ENCODE measurements at places on chromosomes 6 and 20.

- no peak for DNase-seq
These were observed 1.7 kb downstream of the NUDT3 start for GRCh38 chr6:34390531-34391472.

GRCh38 chr6:152680151-152680550 is 17.5 kb upstream of the MYCT1 start:
- DNase-seq = no peak

DNA sequence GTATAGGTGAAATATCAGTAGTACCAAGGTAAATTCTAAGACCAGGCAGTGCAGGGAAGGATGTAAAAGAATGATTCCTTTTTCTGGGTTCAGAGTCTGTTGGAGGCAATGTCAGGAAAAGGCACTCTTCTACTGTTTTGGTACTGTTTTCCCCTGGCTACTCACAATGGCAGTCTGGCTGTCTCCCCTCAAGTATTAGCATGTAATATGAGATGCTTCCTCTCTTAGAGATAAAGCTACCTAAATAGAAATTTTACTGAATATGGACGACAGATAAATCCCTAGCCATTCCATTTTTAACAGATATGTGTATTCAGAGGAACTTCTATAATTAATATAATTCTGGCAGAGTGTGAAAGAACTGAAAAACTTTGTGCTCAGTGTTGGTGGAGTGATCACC is 3.5 kb downstream of the RNF8 start:
- DNase-seq = no peak

- DNase-seq = no peak
These were observed 231.6 kb downstream of the TFAP2B start for GRCh38 chr6:51049983-51050877.

GRCh38 chr6:168937054-168937453 is 316.6 kb downstream of the THBS2 start:
- no peak for DNase-seq

DNA sequence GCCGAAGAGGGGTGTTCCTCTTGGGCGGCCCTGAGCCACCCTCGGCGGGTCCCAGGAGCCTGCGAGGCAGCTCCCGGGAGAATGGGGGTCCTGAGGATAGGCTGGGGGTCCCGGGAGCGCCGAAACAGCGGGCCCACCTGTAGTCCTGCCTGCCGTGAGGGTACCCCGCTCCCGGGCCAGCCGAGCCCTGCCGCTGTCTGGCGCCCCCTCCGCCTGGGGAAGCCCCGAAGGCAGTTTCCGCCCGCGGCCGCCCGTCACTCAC is 280 bp downstream of the SPATA2 start:
- peak; percentile 24 for DNase-seq

- no peak for DNase-seq
These were observed 1004.9 kb upstream of the ADGRB3 start for GRCh38 chr6:67630146-67630545.

GRCh38 chr6:161830866-161831616 is 557.2 kb upstream of the AGPAT4 start:
- no peak for DNase-seq

DNA sequence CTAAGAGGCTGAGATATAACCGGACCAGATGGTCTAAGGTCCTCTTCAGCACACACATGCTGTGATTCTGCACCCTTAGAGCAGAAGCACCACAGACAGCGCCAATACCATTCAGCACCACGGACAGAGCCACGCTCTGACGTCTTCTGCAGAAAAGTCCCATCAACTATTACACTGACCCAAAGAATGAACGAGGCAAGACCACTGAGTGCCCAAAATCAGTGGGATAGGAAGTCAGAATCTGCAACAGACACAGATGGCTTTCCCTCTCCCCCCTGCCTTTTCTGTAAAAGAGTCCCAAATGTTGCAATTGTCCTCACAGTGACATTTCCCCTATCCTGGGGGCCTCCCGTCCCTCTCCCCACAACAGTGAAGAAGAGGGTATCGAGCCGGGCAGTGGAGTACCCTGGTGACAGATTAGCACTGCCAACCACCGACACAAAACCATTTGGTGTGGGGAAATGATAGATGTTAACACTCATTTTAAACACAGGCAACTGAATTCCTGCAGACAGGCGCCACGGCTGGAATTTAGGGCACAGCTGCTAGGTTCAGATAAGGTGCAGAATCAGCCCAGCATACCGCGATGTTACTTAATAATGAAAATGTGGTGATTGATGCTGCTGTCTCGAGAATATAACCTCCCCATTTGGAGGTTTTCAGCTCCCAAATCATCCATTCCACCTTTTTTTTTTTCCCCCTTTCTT is 66.6 kb upstream of the CTNNBL1 start:
- DNase-seq = peak; percentile 19

DNA sequence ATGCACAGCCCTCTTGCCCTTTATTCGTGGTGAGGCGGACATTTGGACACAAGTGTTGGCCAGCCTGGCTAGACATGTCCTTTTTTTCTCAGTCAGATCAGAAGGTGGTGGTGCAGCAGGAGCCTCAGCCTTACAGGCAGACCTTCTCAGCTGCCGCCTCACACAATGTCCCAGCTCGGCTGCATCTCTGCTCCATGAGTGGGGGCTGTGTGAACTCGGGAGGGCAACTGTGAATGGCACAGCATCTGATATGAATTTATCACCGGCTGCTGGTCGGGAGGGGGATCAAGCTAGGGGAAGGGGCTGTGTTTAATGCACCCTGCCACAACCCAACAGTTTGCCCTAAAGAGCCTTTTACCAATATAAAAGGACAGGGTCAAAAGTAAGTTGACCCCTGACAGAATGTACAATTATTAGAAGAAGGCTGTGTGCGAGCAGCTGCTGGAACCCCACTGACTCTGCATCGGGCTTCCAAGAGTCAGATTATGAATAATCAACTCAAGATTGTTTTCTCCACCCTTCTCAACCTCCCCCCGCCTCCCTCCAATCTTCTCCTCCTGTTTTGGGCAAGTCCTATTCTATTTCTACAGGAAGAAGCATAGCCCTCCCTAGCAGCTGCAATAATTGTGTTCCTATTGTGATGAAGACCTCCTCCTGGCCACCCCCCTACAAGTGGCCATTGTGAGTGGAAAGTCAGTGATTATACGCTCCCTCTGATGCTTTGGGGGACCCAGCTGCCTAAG is 245.2 kb downstream of the PKHD1 start:
- no peak for DNase-seq

DNA sequence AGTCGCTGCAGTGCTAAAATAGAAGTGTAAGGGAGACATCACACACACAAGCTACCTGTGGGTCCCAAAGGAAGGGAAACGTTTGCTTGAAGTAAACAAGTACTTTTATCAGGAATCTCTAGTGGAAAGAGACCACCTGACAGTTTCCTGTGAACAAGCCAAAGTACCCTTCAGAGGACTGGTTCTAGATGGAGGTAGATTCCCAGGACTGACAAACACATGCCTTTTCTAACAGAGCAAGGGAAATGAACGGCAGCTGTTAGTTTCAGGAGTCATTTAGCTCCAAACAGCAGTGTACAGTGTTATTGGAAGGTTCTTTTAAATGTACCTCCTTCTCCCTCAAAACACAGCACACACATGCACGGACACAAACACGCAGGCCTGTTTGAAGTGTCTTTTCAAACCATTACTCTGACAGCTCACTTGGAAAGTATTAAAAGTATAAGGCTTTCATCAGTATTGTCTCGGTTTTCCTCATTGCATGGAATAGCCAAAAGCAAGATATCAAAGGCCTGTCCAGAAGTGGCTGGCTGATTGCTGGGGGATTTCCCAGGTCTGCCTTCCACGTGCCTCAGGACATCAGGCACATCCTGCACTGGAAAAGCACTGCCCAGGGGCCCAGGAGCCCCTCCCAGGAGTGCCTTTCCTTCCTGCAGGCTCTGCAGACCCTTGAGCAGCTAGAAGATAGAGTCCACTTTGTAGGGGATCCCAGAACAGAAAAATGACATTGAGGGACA is 393.2 kb upstream of the SOX4 start:
- DNase-seq = no peak

DNA sequence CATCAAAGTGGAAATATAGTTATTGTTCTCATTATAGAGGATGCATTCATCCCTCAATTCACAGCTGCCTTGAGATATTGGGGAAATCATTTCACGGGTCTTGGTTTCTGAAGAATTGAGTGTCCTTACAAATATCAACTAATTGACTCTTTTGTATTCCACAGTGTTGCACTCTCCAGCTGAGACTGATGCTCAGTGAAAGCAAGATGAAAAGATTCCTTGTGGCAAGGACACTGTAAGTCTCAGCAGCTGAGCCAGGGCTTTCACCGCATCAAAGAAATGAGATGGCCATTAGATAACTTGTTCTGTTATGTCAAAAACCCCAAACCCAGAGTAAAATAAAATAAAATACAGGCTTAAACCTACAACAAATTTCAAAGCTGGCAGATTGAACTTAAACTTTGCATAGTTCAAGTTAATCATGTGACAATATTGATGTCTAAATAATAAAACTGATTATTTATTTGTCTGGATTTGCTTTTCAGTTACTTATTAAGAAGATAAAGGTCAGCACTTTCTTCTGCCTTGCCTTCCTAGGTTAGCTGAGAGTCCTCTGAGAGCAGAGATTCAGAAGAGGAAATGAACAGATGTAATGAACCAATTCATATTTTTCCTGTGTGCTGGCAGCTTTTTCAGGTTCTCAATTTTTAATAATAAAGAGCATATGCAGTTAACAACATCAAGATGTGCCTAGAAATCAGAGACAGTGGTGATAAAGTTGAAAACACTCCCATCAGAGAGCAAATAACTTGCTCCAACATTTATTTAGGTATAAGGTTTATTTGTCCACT is 82.4 kb upstream of the SMLR1 start:
- no peak for DNase-seq

GRCh38 chr6:83431545-83432155 is 799 bp upstream of the ME1 start:
- DNase-seq = no peak

GRCh38 chr6:86118271-86118670 is 475.6 kb upstream of the SYNCRIP start:
- no peak for DNase-seq

DNA sequence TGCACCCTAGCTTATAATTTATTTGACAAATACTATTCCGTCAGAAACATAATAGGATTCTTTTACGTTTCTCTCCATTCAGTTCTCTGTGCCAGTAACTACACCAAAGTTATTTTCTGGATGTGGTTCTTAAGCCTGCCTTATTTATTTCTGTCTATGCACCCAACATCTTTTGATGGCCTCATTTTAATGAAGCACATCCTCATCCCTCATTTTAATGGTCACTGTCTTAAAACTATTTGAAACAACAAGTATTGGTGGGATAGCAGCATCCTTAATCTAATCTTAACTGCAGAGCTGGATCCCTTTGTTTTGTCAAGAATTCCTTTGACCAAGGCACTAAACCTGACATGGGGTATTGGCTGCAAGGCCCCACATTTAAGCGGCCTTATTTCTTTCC is 11.0 kb downstream of the FAM135A start:
- no peak for DNase-seq

DNA sequence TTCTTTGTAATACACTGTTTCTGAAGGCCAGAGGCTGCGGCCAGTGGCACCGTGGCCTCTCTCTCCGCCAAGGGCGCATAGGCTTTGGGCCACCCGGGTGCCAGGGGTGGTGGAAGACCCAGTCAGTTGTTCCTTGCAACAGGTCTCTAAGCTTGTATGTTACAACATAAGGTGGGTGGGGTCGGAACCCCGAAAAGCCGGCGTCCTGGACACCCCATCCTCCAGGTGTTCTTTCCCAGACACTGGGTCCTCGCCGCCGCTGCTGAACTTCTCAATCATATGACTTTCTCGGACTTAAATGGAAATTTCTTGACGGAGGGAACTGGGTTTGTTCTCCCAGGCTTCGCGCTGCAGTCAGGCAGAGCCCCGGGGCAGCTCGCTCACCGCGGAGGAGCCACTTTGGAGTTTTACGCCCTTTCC is 983 bp upstream of the KCNQ5 start:
- no peak for DNase-seq

- no peak for DNase-seq
These were observed 26.3 kb downstream of the HECA start for GRCh38 chr6:139161169-139161568.

DNA sequence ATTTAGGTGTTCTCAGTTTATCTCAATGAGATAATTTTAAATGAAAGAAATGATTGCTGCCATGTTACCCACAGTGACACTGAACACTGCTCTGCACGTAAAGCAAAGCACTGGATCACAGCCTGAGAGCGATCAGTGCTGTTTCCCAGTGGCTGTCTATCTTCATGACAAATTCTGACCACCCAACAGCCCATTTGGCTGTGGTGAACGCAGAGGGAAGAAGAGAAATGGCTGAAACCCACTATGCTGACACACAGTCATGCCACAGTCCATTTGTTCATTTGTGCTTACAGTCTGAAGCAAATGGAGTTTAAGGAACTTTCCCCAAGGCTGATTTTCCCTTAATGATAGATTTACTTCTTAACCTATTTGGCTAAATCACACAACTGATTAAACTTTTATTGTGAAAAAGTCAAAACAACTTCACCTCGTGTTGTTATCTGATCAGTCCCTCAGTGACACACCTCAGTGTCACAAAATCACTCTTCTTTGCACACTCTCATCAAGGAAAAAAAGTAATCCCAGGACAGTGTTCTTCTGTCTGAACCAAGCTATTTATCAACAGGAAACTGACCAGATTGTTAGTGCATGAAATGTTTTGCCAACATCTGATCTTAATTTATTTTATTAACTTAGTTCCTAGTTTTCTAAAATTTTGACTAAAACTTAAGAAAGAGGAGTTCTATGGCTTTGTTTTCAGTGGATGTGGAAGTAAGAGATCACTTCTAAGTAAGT is 225.1 kb downstream of the TBX18 start:
- no peak for DNase-seq

- DNase-seq = no peak
These were observed 167.9 kb downstream of the HAO1 start for GRCh38 chr20:7772371-7772770.

DNA sequence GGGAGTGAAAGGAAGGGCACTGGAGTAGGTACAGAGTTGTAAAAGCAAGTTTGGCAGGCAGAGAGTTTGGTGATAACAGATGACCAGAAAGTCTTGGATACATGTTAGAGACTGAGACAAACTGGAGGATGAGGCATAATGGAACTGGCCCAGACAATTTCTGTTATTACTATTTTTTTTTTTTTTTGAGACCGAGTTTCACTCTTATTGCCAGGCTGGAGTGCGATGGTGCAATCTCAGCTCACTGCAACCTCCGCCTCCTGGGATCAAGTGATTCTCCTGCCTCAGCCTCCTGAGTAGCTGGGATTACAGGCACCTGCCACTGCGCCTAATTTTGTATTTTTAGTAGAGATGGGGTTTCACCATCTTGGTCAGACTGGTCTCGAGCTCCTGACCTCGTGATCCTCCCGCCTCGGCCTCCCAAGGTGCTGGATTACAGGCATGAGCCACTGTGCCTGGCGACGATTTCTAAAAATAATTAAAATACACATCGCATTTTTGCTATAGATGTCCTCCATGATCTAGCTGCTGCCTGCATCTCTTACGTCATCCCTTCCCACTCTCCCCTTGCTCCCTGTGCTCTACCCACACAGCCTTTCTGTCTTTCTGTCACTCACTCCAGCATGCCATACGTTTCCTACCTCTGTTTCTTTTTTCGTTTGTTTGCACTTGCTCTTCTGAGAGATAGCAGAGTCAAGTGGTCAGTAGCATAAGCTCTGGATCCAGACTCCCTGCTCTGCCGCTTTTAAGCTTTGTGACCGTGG is 23.5 kb downstream of the MAPK14 start:
- no peak for DNase-seq

- no peak for DNase-seq
These were observed 183.1 kb upstream of the RREB1 start for GRCh38 chr6:6924708-6925107.

GRCh38 chr6:167579806-167580618 is 246.7 kb upstream of the AFDN start:
- no peak for DNase-seq

GRCh38 chr20:58938078-58938477 is 43.0 kb upstream of the NELFCD start:
- DNase-seq = no peak

GRCh38 chr20:52746190-52746589 is 226.0 kb upstream of the TSHZ2 start:
- no peak for DNase-seq
